ENCODE measurements at places on chromosomes 13 and 19. TPM values are rescaled to one million over a fixed set of nuclear protein-coding genes. Genes with fewer than 3 reads are reported as not detected.

Gene FUT1
- 0.99 TPM for total RNA-seq

DNA sequence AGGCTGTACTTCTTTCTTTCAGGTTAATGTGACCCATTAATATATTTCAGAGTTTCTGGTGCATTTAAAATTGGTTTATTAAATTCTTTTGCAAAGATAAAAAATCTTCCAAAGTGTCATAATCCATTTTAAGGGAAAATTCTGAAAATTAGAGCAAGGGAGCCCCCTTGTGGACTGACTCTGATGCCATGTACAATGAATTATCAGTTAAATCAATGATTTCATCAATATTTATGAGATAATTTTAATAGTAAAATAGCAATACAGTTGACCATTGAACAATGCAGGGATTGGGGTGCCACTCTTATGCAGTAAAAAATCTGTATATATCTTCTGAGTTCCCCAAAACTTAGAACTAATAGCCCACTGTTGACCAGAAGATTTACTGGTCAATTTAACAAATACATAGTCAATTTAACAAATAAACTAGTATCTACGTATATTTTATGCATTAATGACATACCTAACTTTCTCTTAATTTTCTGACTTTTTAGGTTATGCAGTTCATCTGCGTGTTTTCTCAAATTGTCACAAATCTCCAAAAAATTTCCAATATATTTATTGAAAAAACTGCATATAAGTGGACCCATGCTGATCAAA, 479.1 kb upstream of the MIR17HG start:
- no peak overlapping the region for H3K4me3 ChIP-seq
- H3K4me1 ChIP-seq: no peaks in the 10 kb centered on the region
- H3K36me3 ChIP-seq: no peaks in the 10 kb centered on the region
- no peak overlapping the region for H3K27ac ChIP-seq

- no peaks in the 10 kb centered on the region for H3K4me1 ChIP-seq
- H3K36me3 ChIP-seq: peaks cover 53% of the 10 kb centered on the region
- no peak overlapping the region for H3K4me3 ChIP-seq
- no peaks in the 10 kb centered on the region for H3K27me3 ChIP-seq
- no peak for DNase-seq
These were observed 23.3 kb downstream of the LAMP1 start for GRCh38 chr13:113320226-113320875.

DNA sequence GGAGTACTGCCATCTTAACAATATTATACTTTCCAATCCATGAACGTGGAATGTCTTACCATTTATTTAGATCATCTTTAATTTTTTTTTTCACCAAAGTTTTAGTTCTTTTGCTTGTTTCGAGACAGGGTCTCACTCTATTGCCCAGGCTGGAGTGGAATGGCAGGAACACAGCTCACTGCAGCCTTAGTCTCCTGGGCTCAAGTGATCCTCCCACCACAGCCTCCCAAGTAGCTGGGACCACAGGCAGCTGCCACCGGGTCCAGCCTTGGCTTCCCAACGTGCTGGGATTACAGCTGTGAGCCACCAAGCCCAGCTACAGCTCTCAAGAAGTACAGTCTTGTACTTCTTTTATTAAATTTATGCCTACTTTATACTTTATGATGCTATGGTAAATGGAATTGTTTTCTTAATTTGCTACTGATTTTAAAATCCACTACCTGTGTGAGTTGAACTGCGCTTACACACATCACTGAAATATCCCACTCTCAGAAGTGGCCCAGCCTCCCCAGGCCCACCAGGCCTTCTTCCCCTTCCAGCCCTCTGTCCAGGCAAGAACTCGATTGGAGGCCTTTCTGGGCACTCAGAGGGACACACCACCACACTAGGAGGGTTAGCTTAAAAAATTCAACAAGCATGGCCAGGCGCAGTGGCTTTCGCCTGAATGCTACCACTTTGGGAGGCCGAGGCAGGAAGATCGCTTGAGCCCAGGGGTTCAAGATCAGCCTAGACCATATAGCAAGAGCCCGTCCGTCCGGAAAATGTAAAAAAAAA, 1.0 kb upstream of the PGLS start:
- peak overlapping the region; percentile 88 for H3K4me3 ChIP-seq
- no peaks in the 10 kb centered on the region for H3K27me3 ChIP-seq
- H3K36me3 ChIP-seq: no peaks in the 10 kb centered on the region
- H3K27ac ChIP-seq: peak overlapping the region; percentile 92

GRCh38 chr13:60798503-60798902, 401.5 kb downstream of the TDRD3 start:
- no peaks in the 10 kb centered on the region for H3K27me3 ChIP-seq
- H3K27ac ChIP-seq: no peak overlapping the region
- DNase-seq: no peak

- H3K27ac ChIP-seq: peak overlapping the region; percentile 91
- H3K4me1 ChIP-seq: peaks cover 31% of the 10 kb centered on the region
- peaks cover 12% of the 10 kb centered on the region for H3K36me3 ChIP-seq
- H3K27me3 ChIP-seq: no peaks in the 10 kb centered on the region
- H3K4me3 ChIP-seq: peak overlapping the region; percentile 89
These were observed 1.3 kb downstream of the GADD45B start for GRCh38 chr19:2477141-2477710.

DNA sequence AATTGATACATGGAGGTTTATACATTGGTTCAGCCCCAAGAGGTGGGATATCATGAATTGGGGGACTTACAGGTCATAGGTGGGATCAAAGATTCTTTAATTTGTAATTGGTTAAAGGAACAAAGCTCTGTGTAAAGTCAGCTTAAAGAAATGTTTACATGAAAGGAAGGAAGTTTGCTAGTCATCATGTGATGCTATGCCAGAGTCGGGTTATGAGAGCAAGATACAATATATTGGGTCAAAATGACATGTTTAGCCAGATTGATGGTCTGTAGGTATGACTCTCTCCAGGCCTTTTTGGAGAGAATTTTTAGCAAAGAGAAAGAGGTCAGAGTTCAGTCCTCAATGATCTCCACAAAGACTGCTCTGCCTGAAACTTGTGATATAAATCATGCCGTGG, 5.3 kb upstream of the CYSLTR2 start:
- DNase-seq: no peak
- no peaks in the 10 kb centered on the region for H3K4me1 ChIP-seq
- no peaks in the 10 kb centered on the region for H3K36me3 ChIP-seq

DNA sequence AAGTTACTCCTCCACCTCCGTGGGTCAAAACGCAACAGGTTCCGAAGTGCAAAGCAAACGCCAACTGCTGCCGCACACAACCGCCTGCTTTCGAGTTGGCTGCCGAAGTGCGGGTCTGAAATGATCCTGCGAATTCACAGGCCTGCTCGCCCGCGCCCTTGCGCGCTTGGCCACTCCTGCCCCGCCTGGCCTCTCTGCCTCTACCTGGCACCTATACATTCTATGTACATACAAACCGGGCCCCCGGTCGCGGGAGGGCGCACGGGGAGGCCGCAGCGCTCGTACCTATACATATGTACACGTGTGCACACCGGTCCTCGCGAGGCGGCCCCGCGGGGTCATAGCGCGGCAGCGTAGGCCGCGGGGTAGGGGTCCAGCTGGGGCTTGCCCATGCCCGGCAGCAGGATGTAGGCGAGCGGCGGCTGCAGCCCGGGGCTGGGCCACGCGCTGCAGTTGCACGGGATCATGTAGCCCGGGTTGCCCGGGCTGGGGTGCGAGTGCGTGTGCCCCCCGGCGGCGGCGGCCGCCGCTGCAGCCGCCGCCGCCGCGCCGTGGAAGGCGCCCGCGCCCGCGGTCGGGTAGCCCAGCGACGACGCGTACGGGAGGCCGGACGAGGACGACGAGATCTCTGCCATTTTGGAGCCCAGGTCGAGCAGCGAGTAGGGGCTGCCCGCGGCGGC, 1.3 kb downstream of the SOX21 start:
- H3K4me3 ChIP-seq: peak overlapping the region; percentile 47
- no peak for DNase-seq
- H3K4me1 ChIP-seq: peaks cover 37% of the 10 kb centered on the region
- H3K36me3 ChIP-seq: no peaks in the 10 kb centered on the region

GRCh38 chr19:7159105-7159933, 89.8 kb downstream of the ZNF557 start:
- H3K36me3 ChIP-seq: peaks cover 23% of the 10 kb centered on the region
- H3K4me3 ChIP-seq: peak overlapping the region; percentile 42
- H3K27ac ChIP-seq: peak overlapping the region; percentile 88

Gene CPB2
- not detected for total RNA-seq

DNA sequence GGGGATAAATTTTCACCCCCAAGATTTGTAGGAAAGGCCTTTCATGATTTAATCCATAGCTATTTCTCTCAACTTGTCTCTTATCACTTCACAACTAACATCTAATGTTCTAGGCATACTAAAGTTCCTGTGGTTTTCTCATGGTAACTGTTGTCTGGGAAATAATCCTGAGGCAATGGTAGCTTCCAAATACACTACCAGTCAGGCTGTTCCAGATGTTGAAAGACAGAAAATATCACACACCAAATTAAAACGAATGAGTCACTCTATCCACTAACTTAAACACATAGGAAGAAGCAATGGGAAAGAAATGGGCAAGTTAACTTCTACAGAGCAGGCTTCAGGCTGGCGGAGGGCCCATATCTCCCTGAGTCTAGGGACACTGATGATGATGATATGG, 77.7 kb upstream of the MYO16 start:
- H3K27ac ChIP-seq: no peak overlapping the region
- no peaks in the 10 kb centered on the region for H3K4me1 ChIP-seq
- DNase-seq: no peak
- no peak overlapping the region for H3K4me3 ChIP-seq

DNA sequence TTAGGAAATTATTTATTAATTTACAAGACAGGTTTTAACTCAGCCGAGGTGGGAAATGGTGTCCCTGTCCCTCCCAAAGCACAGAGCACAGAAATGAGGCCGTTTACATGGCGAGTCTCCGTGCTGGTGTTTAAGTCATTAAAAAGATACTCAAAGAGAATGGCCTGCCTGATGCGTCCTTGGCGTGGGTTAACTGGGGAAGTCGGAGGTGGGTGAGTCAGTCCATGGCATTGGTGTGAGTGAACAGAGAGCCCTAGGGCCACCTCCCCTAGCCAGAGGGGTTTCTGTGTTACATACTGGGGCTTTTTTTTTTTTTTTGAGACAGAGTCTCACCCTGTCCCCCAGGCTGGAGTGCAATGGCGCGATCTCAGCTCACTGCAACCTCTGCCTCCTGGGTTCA, 3.9 kb downstream of the FEM1A start:
- H3K4me1 ChIP-seq: peaks cover 18% of the 10 kb centered on the region
- no peaks in the 10 kb centered on the region for H3K27me3 ChIP-seq
- H3K27ac ChIP-seq: no peak overlapping the region
- no peak overlapping the region for H3K4me3 ChIP-seq
- peaks cover 20% of the 10 kb centered on the region for H3K36me3 ChIP-seq
- DNase-seq: no peak

Gene MYBPC2
- total RNA-seq: not detected

Gene BRCA2
- total RNA-seq: 1.5 TPM

GRCh38 chr13:95226932-95227695, 74.1 kb downstream of the ABCC4 start:
- DNase-seq: no peak
- peaks cover 3% of the 10 kb centered on the region for H3K4me1 ChIP-seq
- H3K36me3 ChIP-seq: no peaks in the 10 kb centered on the region
- H3K27ac ChIP-seq: no peak overlapping the region
- H3K27me3 ChIP-seq: no peaks in the 10 kb centered on the region

Gene ACTL9
- total RNA-seq: not detected

DNA sequence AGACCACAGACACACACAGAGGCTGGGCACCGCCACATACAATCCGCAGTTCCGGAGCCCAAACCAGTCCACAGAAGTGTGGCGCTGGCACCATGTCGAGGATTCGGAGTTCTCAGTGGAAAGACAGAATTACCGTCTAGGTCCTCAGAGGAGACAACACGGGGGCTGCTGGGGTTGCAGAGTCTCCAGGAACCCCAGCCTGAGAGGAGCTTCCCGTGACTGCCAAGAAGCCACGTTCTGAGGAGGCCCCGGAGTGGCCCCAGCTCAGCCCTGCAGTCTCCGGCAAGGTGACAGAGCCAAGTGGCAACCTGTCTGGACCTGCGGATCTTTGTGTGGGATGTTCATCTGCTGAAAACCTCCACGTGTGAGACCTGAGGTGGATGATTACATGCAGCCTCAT, 7.3 kb upstream of the ADPRHL1 start:
- H3K27me3 ChIP-seq: no peaks in the 10 kb centered on the region
- no peak overlapping the region for H3K27ac ChIP-seq
- no peaks in the 10 kb centered on the region for H3K4me1 ChIP-seq
- H3K4me3 ChIP-seq: no peak overlapping the region

Gene IL17D
- total RNA-seq: 6.6 TPM

Gene TMEM143
- total RNA-seq: 18.4 TPM

DNA sequence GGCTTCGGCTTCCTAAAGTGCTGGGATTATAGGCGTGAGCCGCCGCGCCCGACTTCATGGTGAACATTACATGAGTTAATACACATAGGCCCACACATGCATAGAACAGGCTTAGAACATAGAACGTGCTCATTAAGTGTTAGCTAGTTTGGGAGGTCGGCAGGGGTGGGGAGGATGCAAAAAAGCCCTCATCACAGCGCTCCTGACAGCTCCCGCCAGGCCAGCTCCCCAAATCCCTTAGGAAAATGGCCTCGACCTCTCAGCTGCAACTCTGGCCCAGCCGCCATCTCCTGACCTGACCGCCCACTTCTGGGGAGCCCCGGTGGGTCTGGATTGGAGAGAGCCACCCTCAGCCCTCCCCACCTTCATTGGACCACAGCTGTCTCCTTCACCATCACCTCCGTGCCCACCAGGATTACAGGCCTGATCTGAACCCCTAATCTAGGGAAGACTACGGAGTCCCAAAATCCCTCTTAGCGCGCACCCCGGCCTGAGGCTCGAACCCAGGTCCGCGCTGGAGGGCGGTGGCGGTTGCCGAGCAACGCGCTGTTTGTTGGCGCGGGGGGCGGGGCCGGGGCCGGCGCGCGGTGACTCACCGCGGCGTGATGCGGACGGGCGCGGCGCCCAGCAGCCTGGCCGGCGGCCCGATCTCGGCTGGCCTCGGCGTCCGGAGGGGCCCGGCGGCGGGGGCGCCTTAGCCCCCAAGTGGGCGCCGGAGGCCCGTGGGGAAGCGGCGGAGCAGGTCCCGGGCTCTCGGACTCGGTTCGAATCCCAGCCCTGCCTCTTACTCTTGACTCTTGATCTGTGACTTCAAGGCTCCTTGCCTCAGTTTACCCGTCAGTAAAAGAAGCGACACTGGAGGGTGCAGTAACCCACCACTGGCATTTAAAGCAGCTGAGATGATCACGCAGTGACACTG, 26.7 kb upstream of the NANOS3 start:
- no peaks in the 10 kb centered on the region for H3K36me3 ChIP-seq
- no peaks in the 10 kb centered on the region for H3K27me3 ChIP-seq
- H3K4me1 ChIP-seq: peaks cover 73% of the 10 kb centered on the region
- H3K4me3 ChIP-seq: peak overlapping the region; percentile 64
- peak overlapping the region; percentile 99 for H3K27ac ChIP-seq

GRCh38 chr13:90003566-90003965, 1343.9 kb upstream of the MIR17HG start:
- no peak overlapping the region for H3K27ac ChIP-seq
- no peaks in the 10 kb centered on the region for H3K4me1 ChIP-seq
- H3K36me3 ChIP-seq: no peaks in the 10 kb centered on the region
- H3K27me3 ChIP-seq: no peaks in the 10 kb centered on the region
- H3K4me3 ChIP-seq: no peak overlapping the region

GRCh38 chr19:31257426-31258130, 91.7 kb downstream of the TSHZ3 start:
- no peak for DNase-seq
- peaks cover 4% of the 10 kb centered on the region for H3K4me1 ChIP-seq
- H3K27me3 ChIP-seq: no peaks in the 10 kb centered on the region

Gene BEST2
- not detected for total RNA-seq

Gene ZNF506
- total RNA-seq: 55.5 TPM

GRCh38 chr13:72696579-72696978, 30.9 kb downstream of the MZT1 start:
- no peaks in the 10 kb centered on the region for H3K36me3 ChIP-seq
- H3K27ac ChIP-seq: no peak overlapping the region
- DNase-seq: no peak

Measured in thoracic aorta (tissue), 2 donors.